ENCODE measurements at places on chromosomes 13 and 19.

- DNase-seq = no peak
Observed at GRCh38 chr13:36913463-36913862, 6.6 kb downstream of the SMAD9 start.

- DNase-seq = no peak
Observed at GRCh38 chr13:24866488-24866887, 102.5 kb downstream of the RNF17 start.

- no peak for DNase-seq
Observed at GRCh38 chr19:38842439-38843174, 7.2 kb downstream of the HNRNPL start.

DNA sequence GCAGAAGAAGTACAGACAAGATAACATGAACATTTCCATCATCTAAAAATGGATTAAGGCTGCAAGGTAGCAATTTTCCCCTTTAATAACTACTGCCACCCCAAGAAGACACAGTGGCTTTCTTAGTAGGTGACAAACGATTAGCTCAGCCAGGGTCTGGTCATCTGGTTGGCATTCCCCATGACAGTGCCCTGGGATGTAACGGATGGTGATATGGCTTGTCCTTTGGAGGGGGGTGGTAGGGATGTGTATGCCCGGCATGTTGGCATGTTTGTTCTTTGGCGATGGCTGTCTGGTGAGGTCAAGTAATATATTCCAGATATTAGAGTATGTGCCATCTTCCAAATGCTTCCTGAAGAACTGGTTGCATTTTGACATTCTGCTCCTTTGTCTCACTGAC lies 135.6 kb upstream of the ZNF536 start:
- DNase-seq = no peak

GRCh38 chr19:11214387-11214786 lies 17.0 kb upstream of the KANK2 start:
- no peak for DNase-seq

DNA sequence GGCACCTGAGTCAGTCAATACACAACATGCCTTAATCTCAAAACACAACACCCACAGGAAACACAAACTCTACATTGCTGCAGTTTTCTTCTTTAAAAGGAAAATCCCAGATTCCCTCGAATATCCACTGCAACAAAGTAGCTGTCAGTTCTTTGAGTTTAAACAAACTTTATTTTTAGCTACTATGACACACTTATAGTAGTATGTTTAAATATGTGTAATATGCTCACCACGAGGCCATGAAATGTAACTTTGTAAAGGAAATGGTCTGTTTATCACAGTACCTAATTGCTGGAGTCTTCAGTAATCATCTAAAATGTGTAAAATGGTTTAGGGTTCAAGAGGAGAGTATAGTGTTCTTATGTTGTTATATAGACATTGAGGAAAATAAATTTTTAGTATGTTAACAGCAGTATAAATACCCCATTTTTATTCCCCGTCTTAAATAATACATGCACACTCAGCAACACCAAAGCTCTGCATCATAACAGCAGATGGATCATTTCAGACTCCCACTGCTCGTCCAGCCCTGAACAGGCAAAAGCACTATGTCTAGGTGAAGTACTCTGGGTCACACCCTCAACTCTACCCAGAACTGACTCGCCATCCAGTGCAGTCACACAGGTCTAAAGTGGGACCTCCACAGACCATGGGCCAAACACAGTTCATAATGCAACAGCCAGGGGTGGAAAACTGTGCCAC lies 20.6 kb downstream of the TUBGCP3 start:
- DNase-seq = no peak

DNA sequence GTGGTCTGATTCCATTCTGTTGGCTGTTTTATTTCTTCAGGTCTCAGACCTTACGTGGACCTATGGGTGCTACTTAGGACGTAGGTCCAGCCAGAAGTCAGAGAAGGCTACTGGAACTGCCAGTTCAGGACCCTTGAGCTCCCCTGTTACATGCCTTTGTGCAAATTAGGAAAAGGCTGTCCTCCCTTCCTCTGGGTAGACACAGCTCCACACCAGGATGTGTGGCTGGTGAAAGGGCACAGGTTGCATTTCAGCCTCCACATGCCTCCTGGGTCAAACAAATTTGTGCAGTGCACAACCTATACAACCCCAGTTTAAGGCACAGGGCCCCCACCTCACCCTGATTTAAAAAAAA lies 43.9 kb upstream of the MAP3K10 start:
- no peak for DNase-seq

- no peak for DNase-seq
Observed at GRCh38 chr13:109963960-109964563, 177.7 kb upstream of the IRS2 start.

GRCh38 chr13:91774397-91774796 lies 376.0 kb downstream of the GPC5 start:
- DNase-seq = no peak

GRCh38 chr19:46915386-46915785 lies 54.6 kb downstream of the ARHGAP35 start:
- DNase-seq = no peak

- peak; percentile 71 for DNase-seq
Observed at GRCh38 chr19:11570039-11570462, 7.4 kb downstream of the ACP5 start.

DNA sequence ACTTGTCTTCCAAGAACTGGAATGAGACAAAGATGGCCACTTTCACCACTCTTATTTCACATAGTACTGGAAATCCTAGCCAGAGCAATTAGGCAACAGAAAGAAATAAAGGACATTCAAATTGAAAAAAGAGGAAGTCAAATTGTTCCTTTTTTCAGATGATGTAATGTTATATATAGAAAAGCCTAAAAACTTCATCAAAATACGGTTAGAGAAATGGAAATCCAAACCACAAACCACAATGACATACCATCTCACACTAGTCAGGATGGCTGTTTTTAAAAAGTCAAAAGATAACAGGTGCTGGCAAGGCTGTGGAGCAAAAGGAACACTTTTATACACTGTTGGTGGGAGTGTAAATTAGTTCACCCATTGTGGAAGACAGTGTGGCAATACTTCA lies 113.3 kb upstream of the SPRY2 start:
- no peak for DNase-seq

GRCh38 chr19:30373593-30373992 lies 1.4 kb downstream of the ZNF536 start:
- no peak for DNase-seq

- DNase-seq = no peak
Observed at GRCh38 chr13:51731759-51732158, 72.2 kb downstream of the DHRS12 start.

GRCh38 chr13:111359237-111359915 lies 38.9 kb downstream of the TEX29 start:
- DNase-seq = peak; percentile 32

GRCh38 chr13:18953139-18953930 lies 228.3 kb downstream of the TUBA3C start:
- DNase-seq = no peak

DNA sequence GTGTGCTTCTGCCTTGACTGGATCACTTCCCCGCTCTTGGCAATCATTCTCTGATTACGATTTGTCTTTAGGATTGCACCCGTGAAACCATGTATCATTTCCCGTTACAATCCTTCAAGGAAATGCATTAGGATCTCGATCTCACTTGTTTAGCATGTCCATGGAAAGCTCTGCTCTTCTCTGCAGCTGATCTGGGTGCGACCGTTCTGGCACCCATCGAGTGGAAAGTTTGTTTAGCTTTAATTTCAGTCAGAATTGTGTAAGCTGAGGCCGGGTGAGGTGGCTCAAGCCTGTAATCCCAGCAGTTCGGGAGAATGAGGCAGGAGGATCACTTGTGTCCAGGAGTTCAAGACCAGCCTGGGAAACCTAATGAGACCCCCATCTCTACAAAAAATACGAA lies 30.9 kb downstream of the NUMBL start:
- DNase-seq = no peak

- no peak for DNase-seq
Observed at GRCh38 chr13:97542102-97542685, 108.2 kb downstream of the RAP2A start.

- no peak for DNase-seq
Observed at GRCh38 chr19:44889830-44890365, 1.2 kb upstream of the TOMM40 start.

DNA sequence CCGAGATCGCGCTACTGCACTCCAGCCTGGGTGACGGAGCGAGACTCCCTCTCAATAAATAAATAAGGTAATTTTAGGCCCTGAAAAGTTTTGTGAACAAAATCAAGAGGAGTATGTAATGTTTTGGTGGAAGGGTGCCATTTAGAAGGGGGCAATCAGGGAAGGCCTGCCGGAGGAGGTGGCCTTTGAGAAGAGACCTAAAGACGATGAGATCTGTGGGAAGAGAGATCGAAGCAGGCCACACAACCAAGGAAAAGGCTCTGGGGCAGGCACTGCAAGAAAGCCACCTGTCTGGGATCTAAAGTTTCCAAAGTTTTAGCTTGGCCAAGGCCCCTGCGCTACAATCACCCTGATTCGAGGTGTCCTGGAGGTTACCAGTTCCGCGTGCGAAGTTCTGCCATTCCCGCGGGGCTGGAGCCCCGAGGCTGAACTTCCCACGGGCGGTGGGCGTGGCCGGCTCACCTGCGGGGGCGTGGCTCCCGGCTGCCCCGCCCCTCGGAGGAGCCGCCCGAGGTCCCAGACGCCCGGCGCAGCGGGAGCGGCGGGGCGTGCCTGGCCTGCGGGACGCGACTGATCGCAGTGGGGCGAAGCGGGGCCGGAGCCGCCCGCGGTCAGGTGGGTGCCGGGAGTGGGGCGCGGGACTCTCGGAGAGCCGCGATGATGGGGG lies at the start of gene KLC3:
Gene KLC3 (plus strand): TSS at position 519 of the 667 bp plus-strand sequence. CDS start 4,792 bp downstream, outside the sequence.
- DNase-seq = no peak

DNA sequence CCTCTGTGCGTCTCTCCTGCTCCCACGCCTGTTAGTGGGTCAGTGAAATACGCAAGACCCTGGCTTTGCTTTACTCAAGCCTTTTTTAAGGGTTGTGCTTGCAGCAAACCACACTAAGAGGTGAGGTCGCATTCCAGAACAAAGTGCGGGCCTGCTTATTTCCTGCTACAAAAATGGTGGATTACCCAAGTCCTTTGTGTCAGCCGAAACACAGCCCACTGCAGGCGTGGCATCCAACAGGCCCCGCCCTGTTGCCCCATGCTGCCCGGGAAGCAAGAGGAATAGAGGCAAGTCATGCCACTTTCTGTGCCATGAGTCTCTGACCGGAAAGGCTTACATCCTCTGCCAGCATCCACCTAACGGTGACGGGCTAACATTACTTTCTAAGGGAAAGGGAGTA lies 7.7 kb upstream of the IRS2 start:
- no peak for DNase-seq

GRCh38 chr13:104301171-104301975 lies 1235.2 kb upstream of the SLC10A2 start:
- DNase-seq = no peak

GRCh38 chr19:55652311-55653128 lies 2.3 kb upstream of the U2AF2 start:
- DNase-seq = no peak

DNA sequence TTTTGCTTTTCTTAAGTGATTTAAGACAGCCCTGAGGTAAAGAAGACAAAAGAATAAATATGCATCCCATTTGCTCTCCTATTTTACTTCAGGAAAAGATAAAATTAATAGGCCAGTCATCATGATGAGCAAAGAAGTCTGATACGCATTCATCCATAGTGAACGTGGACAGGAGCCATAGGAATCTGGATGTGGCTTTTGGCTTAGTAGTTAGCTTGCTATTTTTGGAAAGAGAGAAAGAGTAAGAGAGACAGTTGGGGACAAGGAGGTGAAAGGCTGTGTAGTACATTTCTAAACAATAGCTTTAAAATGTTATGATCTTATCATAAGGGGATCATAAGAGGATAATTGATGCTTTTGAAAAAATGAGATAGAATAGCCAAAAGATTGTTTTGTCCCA lies 545.2 kb downstream of the IRS2 start:
- no peak for DNase-seq

DNA sequence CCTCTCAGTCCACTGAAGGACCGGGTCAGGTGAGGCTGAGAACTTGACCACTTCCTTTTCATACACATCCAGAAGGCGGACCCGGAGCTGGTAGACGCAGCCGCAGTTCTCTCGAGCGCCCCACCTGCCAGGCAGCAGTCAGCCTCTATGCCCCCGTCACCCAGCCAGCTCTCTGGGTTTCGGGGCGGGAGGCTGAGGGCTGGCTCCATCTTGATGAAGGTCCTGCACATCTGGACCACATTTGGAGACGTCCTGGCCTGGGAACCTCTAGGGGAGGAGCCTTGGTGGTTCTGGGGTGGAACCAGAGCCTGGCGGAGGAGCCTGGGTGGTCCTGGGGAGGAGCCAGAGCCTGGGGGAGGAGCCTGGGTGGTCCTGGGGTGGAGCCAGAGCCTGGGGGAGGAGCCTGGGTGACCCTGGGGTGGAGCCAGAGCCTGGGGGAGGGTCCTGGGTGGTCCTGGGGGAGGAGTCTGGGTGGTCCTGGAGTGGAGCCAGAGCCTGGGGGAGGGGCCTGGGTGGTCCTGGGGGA lies 14.3 kb downstream of the MRPS12 start:
- DNase-seq = no peak

DNA sequence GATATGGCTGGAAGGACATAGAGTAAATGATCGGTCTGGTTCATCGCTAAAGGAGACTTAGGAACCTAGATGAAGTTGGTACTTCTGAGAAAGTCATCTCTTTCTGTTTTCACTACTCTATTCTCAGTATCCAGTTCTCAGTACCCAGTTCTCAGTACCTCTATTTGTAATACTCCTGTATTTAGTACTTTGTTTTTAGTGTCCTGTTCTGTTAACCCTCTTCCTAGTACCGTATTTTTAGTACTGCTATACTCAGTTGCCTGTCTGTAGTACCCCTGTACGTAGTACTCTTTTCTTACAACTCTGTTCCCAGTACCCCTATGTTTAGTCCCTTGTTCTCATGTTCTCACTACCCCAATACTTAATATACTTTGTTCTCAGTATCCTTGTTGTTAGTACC lies 1.2 kb downstream of the RFXAP start:
- no peak for DNase-seq

GRCh38 chr13:27425918-27426630 lies 1.7 kb downstream of the GTF3A start:
- DNase-seq = peak; percentile 39

- no peak for DNase-seq
Observed at GRCh38 chr13:99435998-99436397, 65.3 kb upstream of the TM9SF2 start.

DNA sequence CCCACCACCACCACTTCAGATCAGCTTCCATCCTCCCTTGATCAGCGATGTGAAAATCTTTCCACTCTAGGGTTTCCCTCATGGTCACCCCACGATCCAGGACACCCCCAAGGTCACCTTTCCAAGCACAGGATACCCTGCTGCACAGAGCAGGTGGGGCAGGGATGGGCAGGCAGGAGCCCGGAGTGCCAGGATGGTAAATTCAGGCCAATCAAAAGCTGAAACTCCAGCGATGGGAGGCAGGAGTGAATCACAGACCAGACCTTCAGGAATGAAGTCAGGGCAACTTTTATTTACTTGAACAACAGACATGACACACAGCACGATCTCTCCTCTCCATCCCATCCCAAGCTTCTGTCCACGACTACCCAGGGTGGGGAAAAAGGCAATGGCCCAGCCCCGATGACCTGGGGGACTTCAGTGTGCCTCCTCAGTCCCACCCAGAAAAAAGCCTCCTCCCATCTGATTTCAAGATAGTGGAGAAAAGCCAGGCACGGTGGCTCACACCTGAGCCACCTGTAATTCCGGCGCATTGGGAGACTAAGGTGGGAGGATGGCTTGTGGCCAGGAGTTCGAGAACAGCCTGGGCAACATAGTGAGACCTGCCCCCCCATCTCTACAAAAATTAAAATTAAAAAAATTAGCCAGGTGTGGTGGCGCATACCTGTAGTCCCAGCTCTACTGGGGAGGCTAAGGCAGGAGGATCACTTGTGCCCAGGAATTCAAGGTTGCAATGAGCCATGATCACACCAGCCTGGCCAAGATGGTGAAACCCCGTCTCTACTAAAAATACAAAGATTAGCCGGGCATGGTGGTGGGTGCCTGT lies 39.2 kb downstream of the ZSWIM4 start:
- DNase-seq = no peak
